SJSA1 (cell line): ENCODE measurements at places on chromosomes 2 and 18. TPM values are rescaled to one million over a fixed set of nuclear protein-coding genes. Genes with fewer than 3 reads are reported as not detected.
A peak's percentile ranks its signal among the peaks of the same experiment; 100 is the strongest.

GRCh38 chr18:74494514-74494913 lies 1.6 kb upstream of the CNDP2 start:
- H3K36me3 ChIP-seq: peaks cover 7% of the 10 kb centered on the region
- no peak overlapping the region for H3K4me3 ChIP-seq
- H3K27ac ChIP-seq: no peak overlapping the region
- no peak for DNase-seq
- H3K4me1 ChIP-seq: peaks cover 24% of the 10 kb centered on the region

- peaks cover 9% of the 10 kb centered on the region; the same call in 1 of the 2 replicates for H3K36me3 ChIP-seq
- H3K4me3 ChIP-seq: peak overlapping the region; percentile 29; the same call in 1 of the 2 replicates
- peaks cover 65% of the 10 kb centered on the region for H3K4me1 ChIP-seq
- H3K27me3 ChIP-seq: no peaks in the 10 kb centered on the region
- peak overlapping the region; percentile 71 for H3K27ac ChIP-seq
- no peak for DNase-seq
Observed at GRCh38 chr2:233418052-233418760, 63.9 kb downstream of the DGKD start.

GRCh38 chr18:3660739-3661515 lies 211.0 kb downstream of the TGIF1 start:
- no peaks in the 10 kb centered on the region for H3K27me3 ChIP-seq
- no peaks in the 10 kb centered on the region for H3K36me3 ChIP-seq
- H3K27ac ChIP-seq: no peak overlapping the region
- H3K4me1 ChIP-seq: peaks cover 14% of the 10 kb centered on the region
- DNase-seq: no peak

DNA sequence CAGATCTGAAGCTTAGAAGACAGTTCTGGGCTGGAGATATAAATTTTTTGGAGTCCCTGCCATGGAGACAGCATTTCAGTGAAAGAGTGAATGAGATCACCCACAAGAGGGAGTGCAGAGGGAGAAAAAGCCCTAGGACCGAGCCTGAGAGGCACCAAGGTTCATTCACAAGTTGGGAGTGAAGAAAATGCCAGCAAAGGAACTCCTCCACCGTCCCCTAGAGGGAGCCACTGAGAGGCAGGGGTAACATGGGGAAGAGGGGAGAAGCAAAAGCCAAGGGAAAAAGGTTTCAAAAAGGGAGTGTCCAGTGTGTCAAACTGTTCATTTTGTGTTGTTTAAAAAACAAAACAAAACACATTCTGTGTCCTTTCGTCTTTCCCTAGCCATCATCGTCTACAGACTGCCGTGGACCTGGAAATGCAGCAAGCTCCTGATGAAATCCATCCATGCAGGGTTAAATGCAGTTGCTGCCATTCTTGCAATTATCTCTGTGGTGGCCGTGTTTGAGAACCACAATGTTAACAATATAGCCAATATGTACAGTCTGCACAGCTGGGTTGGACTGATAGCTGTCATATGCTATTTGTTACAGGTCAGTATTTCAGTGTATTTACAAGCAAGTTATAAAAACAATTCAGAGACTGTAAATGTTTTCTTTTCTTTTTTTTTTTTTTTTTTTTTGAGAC lies 19.1 kb downstream of the CYBRD1 start:
- peaks cover 4% of the 10 kb centered on the region; the same call in 1 of the 2 replicates for H3K4me1 ChIP-seq
- H3K4me3 ChIP-seq: no peak overlapping the region
- H3K27me3 ChIP-seq: no peaks in the 10 kb centered on the region
- DNase-seq: no peak

- H3K27me3 ChIP-seq: no peaks in the 10 kb centered on the region
- H3K27ac ChIP-seq: no peak overlapping the region
- no peak for DNase-seq
Observed at GRCh38 chr2:9258953-9259399, 52.4 kb downstream of the ASAP2 start.

Gene PIAS2
- 13.8 and 16.9 TPM in 2 replicates for total RNA-seq
